ENCODE measurements at places on chromosomes 1 and 21. TPM values are rescaled to one million over a fixed set of nuclear protein-coding genes. Genes with fewer than 3 reads are reported as not detected.

Gene NTMT2
- total RNA-seq, result not detected

Gene C1orf56
- total RNA-seq, result 6.9 TPM

Gene FALEC
- total RNA-seq, result not detected

Gene GPR25
- not detected for total RNA-seq

Gene C1orf52
- 15.1 TPM for total RNA-seq

Gene LRRC3
- total RNA-seq, result 0.24 TPM
